ENCODE measurements at places on chromosomes 12 and 14.

- no peak for DNase-seq
These were observed 87.0 kb downstream of the TRMT5 start for GRCh38 chr14:60893911-60894310.

DNA sequence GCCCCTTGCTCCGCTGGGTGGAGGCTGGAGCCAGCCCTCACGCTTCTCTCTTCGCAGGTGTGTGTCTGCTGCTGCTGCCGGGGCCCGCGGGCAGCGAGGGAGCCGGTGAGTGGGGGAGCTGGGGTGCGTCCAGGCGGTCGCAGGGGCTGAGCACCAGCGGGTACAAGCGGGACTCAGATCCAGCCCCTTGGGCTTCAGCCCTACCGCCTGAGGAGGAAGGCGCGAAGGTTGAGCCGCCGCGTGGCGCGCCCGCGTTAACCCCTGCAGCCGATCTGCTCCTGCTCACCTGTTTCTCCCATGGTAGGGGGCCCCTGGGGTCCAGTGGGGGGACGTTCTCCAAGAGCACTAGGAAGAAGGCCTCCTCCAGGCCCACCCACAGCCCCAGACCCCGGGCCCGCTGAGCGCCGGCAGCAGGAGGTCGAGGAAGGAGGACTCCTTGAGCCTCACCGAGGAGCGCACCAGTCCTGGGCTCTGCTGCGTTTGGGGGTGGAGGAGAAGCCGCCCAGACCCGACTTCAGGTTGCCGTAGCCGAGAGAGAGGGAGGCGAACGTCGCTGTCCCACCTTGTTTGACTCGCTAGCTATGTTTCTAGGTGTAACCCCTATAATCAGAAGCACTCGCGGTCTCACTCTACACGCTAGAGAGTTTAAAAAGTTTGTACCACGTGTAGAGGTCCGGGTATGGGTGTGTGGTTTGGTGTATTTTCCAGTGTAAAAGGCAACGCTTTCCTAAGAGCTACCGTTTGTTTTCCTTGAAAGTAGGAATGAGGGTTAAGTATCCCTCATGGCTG, 834 bp downstream of the COCH start:
- no peak for DNase-seq

DNA sequence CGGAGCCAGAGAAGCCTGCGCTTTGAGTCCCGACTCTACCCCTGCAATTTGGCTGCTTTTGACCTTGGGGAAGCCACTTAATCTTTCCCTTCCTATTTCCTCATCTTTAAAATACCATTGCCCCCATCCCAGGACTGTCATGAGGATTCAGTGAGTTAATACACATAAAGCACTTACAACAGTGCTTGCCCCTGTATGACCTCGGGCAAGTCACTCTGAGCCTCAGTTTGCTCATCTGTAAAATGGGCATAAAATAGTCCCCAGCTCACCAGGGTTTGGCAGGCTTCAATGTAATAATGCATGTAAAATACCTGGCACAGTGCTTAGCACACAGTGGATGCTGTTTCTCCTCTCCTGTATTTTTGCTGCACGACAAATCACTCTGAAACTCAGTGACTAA, 278.7 kb upstream of the PWP1 start:
- DNase-seq = no peak

GRCh38 chr12:64218597-64218996, 3.5 kb downstream of the KICS2 start:
- DNase-seq = no peak

GRCh38 chr14:95526483-95527386, 8.1 kb upstream of the GLRX5 start:
- no peak for DNase-seq

DNA sequence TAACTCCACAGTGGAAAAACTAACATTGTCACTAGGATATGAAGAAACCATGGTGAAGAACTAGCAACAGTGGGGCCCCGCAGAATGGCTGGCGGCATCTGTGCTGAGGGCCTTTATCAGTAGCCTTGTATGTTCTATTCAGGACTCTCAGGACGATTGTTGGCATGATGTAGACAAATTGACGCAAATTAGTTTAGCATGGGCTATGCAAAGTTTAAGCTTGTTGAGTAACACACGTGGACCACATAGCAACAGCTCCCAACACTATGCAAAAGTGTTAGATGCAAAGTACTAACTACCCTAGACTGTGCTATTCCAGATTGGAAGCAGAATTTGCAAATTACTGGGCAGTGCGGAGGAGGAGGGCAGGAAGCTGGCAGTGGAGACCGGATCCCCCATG, 38.2 kb upstream of the TMEM263 start:
- no peak for DNase-seq

- peak; percentile 7 for DNase-seq
These were observed 263.9 kb upstream of the TMTC1 start for GRCh38 chr12:30047516-30048254.

GRCh38 chr12:9634177-9634803, 26.6 kb upstream of the KLRB1 start:
- no peak for DNase-seq

- no peak for DNase-seq
These were observed 45.8 kb upstream of the TMED10 start for GRCh38 chr14:75222208-75222701.

GRCh38 chr12:87812681-87813080, 216.5 kb downstream of the C12orf50 start:
- no peak for DNase-seq

GRCh38 chr14:54348001-54348611, 48.7 kb upstream of the CDKN3 start:
- no peak for DNase-seq

DNA sequence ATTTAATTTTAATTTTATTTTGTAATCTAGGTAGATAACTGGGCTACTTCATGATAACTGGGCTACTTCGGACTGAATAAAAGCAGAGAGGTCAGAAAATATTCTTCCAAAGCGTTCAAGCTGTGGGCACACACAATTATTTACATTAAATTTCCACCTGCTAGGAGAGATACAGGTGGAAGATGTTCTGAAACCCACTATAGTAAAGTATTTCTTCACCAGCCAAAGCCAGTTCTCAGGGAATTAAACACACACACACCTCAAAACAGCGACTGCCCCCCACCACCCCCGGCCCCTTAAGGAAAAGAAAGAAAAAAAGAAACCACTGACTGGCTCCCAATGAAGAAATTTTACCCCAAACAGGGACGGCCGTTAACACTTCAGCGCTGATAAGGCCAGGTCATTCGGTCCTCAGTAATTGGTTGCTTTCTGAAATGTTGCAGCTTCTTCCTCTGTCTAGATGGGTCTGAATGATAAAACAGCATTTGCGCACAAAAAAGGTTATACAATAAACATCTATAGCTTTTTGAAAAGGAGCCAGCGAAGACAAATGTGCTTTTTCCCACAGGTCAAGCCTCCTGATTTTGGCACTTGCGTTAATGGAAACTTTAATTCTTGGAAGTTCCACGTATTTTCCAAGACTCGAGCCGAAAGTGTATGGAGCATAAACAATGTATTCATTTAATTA, 771 bp upstream of the KCNJ8 start:
- no peak for DNase-seq

DNA sequence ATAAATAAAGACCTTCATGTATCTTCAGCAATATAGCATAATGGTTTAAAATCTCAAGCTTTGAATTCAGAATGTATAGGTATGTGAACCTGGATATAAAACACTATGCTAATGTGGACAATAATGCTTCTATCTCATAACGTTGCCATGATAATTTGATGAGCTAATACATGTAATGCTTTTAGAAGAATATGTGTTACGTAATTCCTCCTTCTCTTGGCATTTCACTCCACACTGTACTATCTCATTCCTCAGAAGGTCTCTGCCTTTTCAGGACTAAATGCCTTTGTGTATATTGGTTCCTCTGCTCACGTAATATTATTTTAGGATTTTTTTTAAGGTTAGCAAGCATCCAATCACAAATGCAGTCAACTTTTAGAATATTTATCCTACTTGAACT, 86.5 kb downstream of the FOXA1 start:
- no peak for DNase-seq

DNA sequence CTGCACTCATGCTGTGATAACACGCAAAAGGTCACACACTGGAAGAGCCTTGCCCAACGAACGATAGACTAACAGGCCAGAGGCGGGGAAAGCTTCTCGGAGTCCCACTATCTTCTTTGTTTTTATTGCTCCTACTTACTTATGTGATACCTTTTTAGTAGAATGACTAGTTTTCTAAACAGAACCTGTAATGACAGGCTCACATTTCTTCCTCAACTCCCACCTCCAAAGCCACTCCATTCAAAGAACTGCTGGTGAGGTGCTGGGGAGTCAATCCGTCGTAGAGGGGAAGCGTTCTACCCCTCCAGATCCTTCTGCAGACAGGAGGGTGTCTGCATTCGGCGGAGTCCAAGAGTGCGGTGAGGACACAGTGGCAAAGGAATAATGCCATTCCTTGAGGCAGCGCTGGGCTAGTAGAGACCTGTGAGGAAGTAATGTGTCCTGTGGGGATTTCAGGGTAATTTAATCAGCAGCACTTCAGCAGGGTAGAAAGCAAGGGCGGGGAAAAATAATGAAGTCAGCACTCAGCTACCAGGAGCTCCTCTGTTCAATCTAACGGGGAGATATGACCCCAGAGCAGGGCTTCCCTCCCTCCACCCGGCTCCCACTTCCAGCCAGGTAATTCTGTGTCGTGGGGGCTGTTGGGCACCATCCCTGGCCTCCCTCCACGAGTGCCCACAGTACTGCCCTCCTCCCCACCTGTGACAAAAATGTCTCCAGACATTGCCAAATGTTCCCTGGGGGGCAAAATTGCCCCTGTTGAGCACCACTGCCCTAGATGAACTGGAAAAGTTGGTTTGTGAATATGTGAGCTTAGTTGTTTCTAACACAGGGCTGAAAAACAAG, 25.2 kb downstream of the SPRING1 start:
- DNase-seq = no peak

DNA sequence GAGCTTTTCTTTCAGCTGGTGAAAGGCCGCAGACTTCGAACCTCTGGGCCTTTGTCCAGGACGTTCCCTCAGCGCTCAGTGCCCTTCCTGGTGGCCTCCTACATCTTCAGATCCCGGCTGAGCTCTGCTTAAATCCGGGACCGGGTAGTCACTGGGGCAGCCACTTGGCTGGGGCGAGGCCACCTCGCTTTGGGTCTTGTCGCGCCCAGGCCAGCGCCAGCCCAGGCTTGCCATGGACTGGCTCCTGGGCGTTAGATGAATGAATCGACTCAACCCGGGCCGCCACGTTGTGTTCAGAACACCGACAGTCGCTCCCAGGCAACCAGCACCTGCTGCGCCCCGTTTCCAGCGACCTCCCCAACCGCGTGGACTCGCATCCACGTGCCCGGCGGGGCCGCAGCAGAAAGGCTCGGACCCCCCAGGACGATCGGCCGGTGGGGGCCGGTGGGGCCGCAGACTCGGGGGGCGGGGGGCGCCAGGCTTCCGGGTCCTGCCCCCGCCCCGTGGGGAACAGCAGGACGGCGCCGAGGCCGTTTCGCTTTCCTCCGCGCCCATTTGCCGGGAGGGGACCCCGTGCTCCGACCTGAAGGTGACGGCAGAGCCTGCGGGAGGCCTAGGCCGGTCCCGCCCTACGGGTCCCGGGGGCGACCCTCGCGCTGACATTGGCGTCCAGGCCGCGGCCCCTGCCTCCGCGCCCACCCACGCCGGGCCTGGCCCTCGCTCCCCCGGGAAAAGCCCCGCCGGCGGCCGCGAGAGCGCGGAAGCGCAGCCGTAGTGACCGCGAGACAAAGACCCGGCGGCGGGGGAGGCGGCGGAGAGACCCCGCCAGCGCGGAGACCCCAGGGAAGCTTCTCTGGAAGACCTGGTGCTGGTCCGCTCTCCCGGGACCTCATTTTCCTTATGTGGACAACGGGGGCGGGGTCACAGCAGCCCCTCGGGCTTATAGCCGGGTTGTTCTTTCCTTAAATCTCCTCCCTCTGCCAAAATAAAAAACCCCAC, 37.3 kb upstream of the RCOR1 start:
- DNase-seq = no peak

- no peak for DNase-seq
These were observed 1.3 kb upstream of the TMEM233 start for GRCh38 chr12:119592232-119592631.

- no peak for DNase-seq
These were observed 24.3 kb downstream of the TSPAN9 start for GRCh38 chr12:3101309-3102024.

Measured in iPS DF 19.7 (cell line).